NCI-H1105 (cell line): ENCODE measurements at places on chromosomes 2 and 18.

DNA sequence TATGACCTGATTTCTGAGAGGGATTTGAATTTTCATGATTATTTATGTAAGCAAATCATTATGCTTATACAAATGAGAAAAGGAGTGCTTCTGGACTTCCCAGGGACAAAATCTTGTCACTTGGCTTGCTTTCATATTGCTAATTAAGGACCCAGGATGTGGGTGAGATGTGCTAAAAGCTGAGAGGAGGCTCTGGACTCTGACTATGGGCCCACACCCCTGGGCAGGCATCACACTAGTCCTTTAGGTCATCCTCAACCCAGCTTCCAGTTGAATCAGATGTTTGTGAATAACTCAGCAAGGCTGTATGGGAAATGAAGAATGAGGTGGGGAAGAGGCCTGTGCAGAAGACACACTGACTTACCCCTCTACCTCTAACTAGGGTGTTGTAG is 11.9 kb downstream of the IL1B start:
- DNase-seq, result no peak

- no peak for DNase-seq
These were observed 10.1 kb downstream of the ATAD2B start for GRCh38 chr2:23916727-23917405.

- DNase-seq, result no peak
These were observed 53.7 kb downstream of the FAM168B start for GRCh38 chr2:131039535-131039907.

GRCh38 chr2:178391701-178392100 is 59.3 kb downstream of the PRKRA start:
- DNase-seq, result no peak

- DNase-seq, result no peak
These were observed 50.2 kb upstream of the PAIP2B start for GRCh38 chr2:71277147-71277475.

GRCh38 chr2:181607629-181608590 is 49.0 kb downstream of the CERKL start:
- no peak for DNase-seq

- no peak for DNase-seq
These were observed 77.5 kb downstream of the POLR1A start for GRCh38 chr2:86027922-86028765.

DNA sequence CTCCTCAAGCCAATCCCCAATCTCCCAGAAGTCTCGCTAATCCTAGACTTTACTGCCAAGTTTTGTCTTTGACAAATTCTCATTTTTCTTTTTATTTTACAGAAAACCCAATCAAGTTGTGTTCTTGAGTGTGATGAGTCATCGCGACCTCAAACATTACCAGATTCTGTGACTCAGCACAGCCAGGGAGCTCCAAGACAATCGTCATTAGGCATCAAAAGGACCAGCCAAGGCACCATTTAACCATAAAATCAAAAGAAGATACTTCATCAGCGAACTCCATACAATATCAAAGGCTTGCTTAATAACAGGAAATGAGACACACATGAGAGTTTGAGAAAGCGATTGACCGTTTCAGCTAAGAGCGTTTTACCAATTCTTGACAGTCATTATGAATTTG is 146.2 kb upstream of the AGAP1 start:
- DNase-seq, result no peak

DNA sequence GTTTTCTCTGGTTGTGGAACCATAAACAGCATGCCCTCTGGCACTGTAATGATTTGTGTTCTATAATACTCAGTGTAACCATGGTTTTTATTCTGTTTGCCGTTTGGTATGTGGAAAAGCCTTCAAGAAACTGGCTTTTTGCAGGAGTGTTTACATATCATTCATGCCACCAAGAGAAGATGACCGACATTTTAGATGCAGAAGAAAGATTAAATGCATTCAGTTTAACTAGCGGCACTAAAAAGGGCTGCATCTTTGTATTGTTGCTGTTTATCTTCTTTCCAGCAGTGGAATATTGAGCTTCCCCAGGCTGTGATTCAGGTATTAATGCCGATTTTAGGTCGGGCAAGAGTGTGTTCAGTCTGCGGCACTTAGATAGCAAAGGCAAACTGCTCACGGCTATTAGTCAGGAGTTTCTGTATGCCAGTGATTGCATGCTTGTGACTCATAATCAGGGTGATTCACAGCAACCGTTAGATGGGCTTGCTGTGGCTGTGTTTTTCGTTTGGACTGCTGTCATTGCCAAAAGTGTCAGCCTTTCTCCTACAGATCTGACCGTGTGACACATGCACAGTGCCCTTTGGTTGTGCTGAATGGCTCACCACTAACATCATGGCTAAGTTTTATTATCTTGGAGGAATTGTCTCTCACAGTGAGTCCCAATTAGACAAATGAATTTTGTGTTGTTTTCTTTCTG is 479.7 kb downstream of the PARD3B start:
- DNase-seq, result no peak

GRCh38 chr2:231399046-231399852 is 3.7 kb downstream of the B3GNT7 start:
- no peak for DNase-seq

- no peak for DNase-seq
These were observed 112.8 kb downstream of the LYPD6 start for GRCh38 chr2:149443150-149443549.

GRCh38 chr2:189609423-189609816 is 28.8 kb upstream of the SLC40A1 start:
- DNase-seq, result no peak

- no peak for DNase-seq
These were observed 359.3 kb upstream of the TNP1 start for GRCh38 chr2:217219164-217219520.

DNA sequence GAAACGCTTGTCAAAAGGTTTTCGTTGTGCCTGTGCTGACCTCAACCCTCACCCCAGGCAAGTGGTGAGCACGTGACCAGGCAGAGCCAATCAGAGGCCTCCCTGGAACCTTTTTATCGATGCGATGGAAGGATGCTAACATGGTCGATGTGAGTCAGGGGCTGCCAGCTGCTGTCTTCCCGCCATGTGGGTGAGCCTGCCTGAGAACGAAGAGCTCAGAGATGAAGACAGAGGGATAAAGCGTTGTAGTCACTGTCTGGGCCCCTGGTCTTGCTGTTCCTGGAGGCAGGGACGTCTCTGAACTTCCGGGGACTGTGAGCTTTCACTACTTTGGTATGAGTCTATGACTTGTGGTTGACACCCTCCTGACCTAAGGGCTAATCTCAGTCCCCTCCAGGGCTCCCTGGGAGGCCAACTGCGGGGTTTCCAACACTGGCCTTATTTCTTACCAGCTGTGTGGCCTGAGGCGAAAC is 18.6 kb downstream of the DNMT3A start:
- DNase-seq, result no peak

- DNase-seq, result peak; percentile 1
These were observed 184.3 kb downstream of the SH3BP4 start for GRCh38 chr2:235135990-235136561.

DNA sequence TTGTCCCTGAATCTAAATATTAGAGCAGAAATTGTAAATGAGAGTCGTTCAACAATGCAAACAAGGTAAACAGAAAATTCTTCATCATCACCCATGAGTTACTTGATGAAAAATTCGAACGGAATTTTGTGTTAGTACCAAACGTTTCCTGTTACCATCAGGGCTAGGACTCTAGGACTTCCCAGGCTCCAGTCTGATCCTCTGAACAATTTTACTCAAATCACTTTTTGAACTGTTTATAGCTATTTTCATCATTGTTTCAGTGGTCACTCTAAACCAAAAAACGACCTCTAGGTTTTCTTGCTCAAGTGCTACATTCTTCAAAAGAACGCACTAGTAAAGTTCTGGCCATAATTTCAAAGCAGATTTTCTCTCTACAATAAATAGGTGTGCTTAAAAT is 273.3 kb downstream of the MREG start:
- DNase-seq, result no peak

GRCh38 chr2:178309541-178309940 is 115.2 kb downstream of the OSBPL6 start:
- no peak for DNase-seq

DNA sequence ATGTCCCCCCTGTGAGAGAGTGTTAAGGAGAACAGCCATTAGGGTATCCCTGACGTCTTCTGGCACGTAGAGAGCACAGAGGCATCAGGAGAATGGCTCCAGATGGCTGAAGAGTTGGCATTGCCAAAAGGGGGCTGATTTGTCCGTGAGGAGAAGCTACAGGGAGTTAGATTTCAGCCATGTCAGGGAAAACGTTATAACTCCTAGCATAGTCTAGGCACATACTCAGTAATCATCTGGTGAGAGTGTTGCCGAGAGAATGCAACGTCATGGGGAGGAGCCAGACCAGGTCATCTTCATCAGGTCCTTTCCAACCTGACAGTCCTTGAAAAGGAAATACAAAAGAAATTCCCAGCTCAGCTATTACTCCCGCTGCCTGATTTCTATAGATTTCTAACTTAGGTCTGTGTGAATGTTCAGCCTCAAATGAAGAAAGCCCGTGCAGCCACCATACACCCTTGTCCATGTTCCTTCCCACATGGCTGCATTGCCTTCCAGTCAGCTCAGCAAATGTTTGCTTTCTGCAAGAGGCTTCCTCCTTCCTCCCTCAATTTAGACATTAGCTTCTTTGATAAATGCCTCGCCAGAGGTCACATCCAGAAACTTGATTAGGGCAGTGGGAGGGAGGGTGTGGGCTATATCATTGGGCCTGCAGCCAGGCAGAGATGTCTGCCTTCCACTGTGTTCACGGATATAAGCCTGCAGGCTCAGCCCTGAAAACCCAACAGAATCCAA is 93.0 kb downstream of the STPG4 start:
- no peak for DNase-seq

DNA sequence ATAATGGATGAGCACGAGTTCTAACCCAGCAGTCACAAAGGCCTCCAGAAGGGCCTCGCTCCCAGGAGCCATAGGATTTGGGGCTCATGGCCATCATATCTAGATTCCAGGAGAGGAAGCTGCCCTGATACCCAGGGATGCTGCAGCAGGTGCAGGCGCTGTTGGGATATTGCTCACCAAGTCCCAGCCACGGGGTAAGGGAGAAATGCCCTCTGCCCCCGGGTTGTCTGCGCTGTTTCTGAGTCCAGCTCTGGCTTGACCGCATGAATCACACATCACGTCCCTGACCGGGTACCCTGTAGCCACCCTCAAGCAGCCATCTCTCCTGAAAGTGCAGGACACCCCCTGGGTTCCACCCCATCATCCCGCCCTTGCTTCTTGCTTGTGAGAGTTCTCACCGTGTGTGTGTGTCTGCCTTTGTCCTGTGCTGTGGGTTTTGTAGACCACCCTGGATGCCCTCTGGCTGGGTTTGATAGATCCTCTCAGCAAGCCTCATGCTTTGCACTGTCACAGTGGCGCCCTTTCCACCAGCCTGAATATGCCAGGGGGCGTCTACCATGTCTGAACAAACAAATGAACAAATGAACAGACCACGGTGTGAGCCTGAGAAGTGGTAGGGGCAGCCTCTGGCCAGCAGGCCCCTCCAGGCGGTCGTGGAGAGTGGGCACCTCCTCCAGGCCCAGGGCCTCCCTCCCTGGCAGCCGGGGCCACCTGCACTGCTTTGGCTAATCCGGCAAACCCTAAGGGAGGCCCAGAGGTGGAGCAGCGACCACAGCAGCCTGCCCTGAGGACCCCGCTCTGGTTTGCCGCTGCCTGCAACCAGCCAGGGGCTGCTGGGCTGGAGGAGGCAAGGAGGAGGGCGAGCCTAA is 32.1 kb downstream of the ADRA2B start:
- DNase-seq, result no peak

- DNase-seq, result no peak
These were observed 65.7 kb upstream of the RTN4 start for GRCh38 chr2:55115761-55116597.

DNA sequence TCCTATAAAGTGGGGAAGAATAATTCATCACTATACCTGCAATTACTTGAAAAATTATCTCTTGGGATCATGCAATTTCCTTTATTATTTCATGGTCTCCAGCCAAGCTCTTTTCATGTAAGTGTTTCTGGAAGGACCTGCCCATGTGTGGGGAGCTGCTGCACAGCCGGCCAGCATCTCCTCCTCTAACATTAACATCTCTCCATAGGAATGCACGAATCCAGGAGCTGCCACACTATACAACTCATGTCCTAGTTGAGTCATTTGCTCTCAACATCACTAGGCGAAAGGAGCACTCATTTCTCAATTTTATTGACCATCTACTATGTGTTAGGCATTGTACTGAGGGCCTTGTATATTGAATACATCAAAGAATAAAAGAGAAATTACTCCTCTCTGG is 144.3 kb upstream of the ERBB4 start:
- no peak for DNase-seq

- no peak for DNase-seq
These were observed 52.4 kb downstream of the ITSN2 start for GRCh38 chr2:24307961-24308360.

- DNase-seq, result no peak
These were observed 38.7 kb downstream of the MTCL1 start for GRCh38 chr18:8744038-8744437.

DNA sequence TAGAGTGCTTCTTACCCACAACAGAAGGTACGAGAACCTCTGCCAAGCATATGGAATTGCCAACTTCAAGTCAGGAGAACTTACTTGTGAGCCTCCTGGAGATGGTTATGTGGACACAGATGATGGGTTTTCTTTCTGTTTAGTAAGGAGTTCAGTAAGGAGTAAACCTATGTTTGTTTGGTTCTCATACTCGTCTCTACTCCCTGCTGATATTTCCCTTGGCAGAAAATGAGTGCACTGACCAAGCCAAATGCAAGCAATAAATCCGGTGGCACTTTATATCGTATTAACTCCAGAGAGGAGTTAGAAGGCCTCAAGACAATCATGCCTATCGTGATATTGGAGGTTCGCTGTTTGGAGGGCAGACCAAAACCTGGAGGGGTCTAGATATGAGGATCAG is 83.2 kb upstream of the CYP1B1 start:
- no peak for DNase-seq

- no peak for DNase-seq
These were observed 17.6 kb downstream of the CDC42EP3 start for GRCh38 chr2:37653805-37654378.

- DNase-seq, result no peak
These were observed 157.1 kb downstream of the DYM start for GRCh38 chr18:49303379-49303778.

- DNase-seq, result no peak
These were observed 12.6 kb upstream of the MLPH start for GRCh38 chr2:237474442-237474911.

DNA sequence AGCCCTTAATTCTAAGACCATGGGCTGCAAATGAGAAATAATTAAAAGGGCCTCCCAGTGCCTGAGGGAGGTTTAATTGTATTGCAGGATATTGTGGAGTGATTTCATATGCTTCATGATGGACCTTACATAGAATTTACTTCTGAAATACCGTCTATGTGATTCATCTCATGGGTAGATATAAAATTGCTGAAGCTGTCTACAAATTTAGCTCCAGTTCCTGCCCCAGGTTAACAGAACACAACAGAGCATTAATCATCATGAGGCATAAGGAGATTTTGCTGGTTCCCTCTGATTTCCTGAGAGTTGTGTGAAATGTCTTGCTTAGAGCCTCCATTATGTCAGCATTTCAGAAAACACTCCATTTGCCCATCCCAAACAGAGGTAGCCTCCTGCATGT is 770 bp downstream of the UPP2 start:
- no peak for DNase-seq
